ENCODE measurements at places on chromosomes 5 and 9.

DNA sequence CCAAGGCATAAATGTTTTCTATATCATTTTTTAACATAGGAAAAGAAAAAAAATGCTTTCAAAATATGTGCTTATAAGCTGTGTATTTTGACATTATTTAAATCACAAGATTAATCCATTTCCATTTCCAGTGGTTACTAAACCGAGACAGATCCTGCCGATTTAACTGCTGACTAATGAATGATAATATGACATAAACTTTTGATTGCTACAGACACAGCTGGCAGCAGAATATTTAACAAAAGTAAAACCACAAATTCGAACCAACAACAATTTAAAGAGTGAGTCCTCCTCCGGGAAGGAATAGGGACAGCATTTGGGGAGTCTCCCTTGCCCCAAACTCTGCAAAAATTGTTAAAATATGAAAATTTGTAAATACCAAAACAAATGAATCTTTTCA, 401.3 kb upstream of the DAB2 start:
- no peak for DNase-seq

GRCh38 chr9:129458155-129458661, 162.7 kb downstream of the C9orf50 start:
- peak; percentile 63 for DNase-seq

- no peak for DNase-seq
These were observed 701.3 kb upstream of the ACO1 start for GRCh38 chr9:31683116-31683515.

DNA sequence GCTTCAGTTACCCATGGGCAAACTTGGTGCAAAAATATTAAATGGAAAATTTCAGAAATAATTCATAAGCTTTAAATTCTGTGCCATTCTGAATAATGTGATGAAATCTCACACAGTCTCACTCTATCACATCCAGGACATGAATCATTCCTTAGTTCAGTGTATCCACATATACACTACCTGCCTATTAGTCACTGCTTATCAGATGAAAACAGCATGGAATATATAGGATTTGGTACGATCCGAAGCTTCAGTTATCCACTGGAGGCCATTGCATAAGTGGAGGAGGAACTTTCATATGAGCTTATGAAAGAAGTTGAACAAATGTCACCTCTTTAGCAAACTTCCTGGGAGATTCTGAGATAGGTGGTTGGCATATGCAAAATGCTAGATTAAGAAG, 64.2 kb downstream of the GAPVD1 start:
- no peak for DNase-seq

DNA sequence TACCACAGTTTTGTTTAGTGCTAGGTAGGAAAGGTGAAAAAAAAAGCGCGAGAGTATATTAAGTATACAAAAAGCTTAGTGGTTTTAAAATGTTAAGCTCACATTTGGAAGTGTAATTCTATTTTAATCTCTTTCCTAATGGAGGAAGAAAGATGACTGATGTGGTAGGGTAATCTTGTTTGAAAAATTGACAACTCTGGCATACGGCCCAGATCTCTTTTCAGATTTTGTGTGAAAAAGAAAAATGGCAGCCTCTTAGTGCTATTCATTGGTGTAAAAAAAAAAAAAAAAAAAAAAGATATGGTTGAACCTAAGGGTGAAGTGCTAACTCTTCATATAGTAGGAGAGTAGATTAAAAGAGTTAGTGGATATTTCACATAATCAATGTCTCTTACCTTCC, 108.0 kb downstream of the ZSWIM6 start:
- DNase-seq = no peak

DNA sequence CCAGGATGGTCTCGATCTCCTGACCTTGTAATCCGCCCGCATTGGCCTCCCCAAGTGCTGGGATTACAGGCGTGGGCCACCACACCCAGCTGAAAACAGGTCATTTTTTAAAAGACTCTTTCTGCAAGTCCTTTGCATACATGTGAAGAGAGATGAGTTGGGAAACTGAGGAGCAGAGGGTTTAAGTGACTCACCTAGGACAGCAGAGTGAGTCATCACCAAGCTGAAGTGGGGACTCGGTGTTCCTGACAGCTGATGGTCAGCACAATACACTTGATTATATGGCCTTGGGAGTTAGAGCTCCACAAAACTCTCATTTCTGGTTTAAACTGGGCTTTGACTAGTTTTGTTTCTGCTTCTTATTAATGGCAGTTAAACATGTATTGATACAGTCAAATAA, 38.1 kb upstream of the SSBP2 start:
- no peak for DNase-seq

GRCh38 chr5:45507178-45507577, 189.0 kb downstream of the HCN1 start:
- DNase-seq = peak; percentile 56

DNA sequence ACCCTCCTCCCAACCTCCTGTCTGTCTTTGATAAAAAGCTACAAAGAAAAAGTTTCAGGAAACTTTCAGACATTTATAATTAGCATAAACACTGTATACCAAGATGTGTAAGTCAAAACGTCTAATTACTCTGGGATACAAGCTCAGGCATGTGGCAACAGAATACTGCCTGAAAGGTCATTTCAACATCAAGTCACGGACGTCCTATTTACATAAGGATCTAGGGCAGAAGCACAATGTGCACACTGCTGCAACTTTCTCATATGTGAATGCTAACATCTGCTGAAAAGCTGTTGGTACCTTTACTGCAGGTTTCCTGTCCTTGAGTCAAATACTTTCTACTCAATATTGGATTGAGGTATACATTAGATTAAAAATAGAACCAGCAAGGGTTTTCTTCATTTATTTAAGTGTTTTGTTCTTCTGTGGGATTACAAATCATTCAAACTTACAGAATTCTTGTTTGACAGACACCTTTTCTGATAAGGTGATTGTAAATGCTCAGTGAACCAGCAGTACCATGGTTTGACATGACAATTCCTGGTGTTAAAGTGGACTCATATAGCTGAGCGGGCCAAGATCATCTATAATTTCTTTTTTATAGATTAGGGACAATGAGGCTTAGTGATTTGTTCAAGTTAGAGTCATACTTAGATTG, 36.8 kb downstream of the ELL2 start:
- DNase-seq = no peak

DNA sequence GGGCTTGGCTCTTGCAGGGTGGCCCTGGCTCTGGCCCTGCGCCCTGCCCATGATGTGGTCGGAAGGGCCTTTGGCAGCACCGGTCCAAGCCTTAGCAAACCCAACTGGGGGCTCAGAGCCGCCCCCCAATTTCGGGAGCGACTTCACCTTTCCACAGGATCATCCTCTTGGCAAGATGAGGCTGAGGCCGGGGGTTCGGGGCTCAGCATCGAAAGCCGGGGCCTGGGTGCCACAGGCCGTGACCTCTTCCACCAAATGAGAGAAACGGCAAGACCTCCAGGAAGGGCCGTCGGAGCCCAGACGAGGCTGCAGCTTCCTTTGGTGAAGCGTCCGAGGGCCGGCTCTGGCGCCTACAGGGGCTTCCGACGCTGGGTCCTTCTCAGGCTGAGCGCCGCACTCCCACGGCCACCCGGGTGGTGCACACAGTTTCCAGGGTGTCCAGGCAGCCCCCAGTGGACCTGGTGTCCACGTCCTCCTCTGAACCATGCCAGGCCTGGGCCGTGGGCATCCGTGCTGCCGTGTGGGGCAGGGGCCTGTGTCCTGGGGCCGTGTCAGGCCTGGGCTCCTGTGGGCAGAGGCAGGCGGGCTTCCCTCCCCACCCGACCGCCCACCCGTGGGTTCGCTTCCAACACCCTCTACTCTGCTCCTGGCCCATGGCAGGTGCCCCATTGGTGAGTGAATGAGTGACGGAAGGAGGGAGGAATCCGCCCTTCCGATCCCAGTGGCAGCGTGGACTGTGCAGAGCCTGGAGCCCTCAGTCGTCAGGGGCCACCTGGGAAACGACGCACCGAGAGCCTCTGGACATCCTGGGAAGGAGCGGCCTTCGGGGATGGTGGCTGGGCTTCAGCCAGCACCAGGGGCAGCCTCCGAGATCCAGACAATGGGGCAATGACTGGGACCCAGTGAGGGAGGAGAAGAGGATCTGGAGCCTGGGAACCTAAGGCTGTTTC, 5.2 kb upstream of the AGPAT2 start:
- no peak for DNase-seq

- no peak for DNase-seq
These were observed 35.5 kb downstream of the GADD45G start for GRCh38 chr9:89640361-89640760.

GRCh38 chr5:31962871-31963307, 211.2 kb downstream of the GOLPH3 start:
- peak; percentile 34 for DNase-seq

- DNase-seq = no peak
These were observed 2.7 kb downstream of the ADAMTS2 start for GRCh38 chr5:179342577-179342976.

- no peak for DNase-seq
These were observed 43.5 kb downstream of the SCAI start for GRCh38 chr9:125099816-125100215.

- no peak for DNase-seq
These were observed 360.1 kb upstream of the PANK3 start for GRCh38 chr5:168939156-168939800.

DNA sequence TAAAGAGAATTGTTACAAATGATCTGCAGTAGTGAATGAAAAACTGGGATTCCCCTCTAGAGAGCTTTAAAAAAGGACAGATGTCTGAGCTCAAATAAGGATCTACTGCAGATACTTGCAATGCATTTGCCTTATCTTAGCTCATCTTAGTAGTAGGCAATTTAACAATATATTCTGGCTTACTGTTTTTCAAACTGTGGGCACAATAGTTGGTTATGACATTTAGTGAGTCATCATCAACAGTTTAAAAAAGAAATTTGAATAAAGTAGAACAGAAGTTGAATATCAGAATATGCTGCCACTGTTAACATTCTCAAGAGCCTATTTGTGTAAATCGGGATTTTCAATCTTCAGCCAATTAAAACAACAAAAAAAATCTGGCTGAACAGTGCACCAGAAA, 6.7 kb upstream of the CAST start:
- DNase-seq = no peak

DNA sequence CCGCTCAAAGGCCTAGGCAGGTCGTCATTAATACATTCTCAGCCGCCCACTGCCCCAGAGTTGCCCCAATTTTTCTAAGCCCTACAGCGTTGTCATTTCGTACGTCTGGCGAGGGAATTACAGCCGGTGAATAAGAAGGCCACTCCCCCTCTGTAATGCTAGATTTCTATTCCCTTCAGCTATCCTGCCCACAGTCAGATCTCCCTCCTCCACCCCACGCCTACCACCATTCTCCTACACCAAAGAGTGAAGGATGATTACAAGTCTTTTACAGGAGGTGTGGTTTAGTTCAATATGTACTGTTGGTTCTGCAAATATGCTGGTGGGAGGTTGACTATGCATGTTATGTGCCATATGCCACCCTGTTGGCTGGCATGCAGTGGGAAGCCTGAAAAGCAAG, 83.7 kb upstream of the SMIM15 start:
- no peak for DNase-seq

GRCh38 chr5:171762021-171762608, 23.5 kb upstream of the SMIM23 start:
- no peak for DNase-seq

DNA sequence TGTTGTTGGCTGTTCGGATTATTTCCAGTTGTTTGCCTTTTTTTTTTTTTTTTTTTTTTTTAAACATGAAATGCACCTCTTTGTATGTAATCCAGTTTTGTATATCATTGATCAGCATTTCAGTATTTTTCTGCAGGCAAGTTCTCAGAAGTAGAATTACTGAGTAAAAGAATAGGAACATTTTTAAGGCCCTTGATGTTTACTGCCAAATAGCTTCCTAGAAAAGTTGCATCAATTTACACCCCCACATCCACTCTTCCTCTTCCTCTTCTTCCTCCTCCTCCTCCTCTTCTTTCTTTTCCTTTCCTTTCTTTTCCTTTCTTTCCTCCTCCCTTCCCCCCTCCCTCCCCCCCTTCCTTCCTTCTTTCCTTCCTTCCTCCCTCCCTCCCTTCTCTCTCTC, 69.4 kb upstream of the ENTREP1 start:
- DNase-seq = no peak

DNA sequence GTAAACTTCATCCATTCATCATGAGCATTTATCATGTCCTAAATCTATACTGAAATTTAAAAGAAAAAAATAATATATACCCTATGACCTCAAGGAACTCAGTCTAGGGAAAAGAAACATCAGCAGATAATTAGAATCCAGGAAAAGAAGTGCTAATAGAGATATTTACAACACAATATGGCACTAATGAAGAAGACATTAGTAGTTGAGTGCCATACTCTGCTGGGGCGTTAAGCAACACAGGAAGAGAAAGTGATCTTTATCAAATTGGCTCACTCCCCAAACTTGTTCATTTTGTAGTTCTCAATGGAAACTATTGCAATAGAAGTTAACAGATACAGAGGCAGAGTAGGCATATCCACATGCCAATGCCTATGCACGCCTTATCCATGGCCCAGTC, 27.5 kb downstream of the GABRA6 start:
- no peak for DNase-seq

GRCh38 chr9:92635760-92636159, 34.2 kb downstream of the IPPK start:
- no peak for DNase-seq

DNA sequence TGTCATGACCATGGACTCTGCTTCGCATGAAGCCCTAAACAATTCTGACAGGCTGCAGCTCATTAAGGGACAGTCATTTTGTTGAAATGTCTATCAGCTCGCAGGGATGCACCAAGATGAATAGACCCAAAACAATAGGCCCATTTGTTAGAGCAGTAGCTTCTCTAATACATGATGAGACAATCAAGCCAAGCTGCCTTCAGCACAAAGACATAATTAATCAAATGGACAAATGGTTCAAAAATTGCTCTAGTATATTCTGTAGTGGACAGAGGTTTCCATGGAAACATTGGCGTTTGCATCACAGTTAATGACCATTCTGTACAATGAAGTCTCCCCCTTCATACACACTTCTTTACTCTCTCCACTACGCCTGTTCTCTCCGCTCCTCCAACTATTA, 274.6 kb downstream of the ANXA1 start:
- DNase-seq = peak; percentile 81

GRCh38 chr9:87020169-87020950, 73.1 kb upstream of the GAS1 start:
- DNase-seq = peak; percentile 45

DNA sequence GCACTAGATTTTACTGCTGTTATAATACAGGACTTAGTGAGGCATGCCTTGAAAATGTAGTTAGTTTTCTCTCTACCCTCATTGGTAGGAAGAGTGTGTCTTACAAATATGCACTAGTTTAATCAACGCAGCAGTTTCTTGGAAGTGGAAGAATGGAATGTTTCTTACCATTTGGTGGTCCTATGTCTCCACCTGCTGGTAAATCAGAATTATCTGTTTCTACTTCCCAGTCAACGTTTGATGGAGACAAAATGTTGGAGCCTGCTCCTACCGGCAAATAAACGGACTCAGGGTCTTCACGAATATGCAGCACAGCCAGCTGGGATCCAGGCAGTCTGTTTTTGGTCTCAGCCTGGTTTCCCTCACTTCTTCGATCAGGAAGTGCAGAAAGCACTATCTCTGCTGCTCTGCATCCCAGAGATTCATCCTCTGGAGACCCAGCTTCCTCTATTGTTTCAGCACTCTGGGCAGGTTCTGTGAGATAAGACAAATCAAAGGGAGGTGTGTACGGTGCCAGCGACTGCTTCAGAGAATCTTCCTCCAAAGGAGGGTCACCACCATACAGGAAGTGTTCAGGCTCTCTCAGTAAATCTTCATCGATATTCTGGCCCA, 59.5 kb upstream of the PCA3 start:
- peak; percentile 89 for DNase-seq

GRCh38 chr9:12708562-12709298, 15.5 kb downstream of the TYRP1 start:
- DNase-seq = no peak

- peak; percentile 40 for DNase-seq
These were observed 1.1 kb downstream of the UGCG start for GRCh38 chr9:111897601-111898137.

GRCh38 chr5:116358015-116358523, 216.6 kb downstream of the SEMA6A start:
- no peak for DNase-seq

Measured in pons (tissue), 1 donor.